Cortex of kidney (tissue), 1 donor: ENCODE measurements at places on chromosomes 1 and 21.

- DNase-seq, result no peak
Observed at GRCh38 chr1:10108948-10109708, 76.4 kb downstream of the UBE4B start.

GRCh38 chr1:11736746-11737639 lies 1.1 kb downstream of the AGTRAP start:
- no peak for DNase-seq

GRCh38 chr1:163399976-163400601 lies 78.3 kb downstream of the NUF2 start:
- no peak for DNase-seq

DNA sequence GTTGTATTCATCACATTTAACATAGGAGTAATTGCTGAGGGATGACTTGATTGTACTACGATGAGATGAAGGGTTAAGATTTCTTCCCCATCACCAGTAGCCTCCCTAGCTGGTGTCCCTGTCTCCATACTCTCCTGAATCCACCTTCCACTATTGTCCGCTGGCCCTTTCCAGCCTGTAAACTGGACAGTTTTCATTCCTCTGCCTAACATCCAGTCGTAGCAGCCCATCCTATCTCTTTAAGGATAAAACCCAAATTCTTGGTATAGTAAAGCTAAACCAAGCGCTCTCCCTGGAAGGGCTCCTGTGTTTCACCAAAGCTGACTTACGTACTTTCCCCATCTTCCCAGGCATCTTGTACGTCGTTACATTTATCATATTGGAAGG lies 670 bp downstream of the COX20 start:
- DNase-seq, result no peak

- DNase-seq, result no peak
Observed at GRCh38 chr1:7407980-7408770, 362.9 kb upstream of the VAMP3 start.
